ENCODE measurements at places on chromosomes 11 and 22.
A peak's percentile ranks its signal among the peaks of the same experiment; 100 is the strongest.

- no peak for DNase-seq
Observed at GRCh38 chr11:11463405-11463804, 110.4 kb upstream of the CSNK2A3 start.

DNA sequence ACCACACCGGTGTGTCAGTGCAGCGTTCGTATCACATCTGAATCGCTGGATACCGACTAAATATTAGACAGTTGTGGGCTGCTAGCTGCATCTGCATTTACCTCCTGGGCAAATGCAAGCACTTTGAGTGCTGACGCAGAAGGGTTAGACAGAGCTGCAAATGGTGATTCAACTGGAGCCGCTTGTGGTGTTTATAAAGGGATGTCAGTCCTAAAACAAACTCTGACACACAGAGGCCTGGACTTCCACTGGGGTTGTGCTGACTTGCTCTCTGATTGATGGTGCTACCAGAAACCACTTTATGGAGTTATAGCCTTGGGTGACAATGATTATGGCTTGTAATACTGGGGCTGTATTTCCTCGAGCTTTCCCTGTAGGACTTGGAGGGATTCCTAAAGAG, 374.4 kb downstream of the NTM start:
- no peak for DNase-seq

DNA sequence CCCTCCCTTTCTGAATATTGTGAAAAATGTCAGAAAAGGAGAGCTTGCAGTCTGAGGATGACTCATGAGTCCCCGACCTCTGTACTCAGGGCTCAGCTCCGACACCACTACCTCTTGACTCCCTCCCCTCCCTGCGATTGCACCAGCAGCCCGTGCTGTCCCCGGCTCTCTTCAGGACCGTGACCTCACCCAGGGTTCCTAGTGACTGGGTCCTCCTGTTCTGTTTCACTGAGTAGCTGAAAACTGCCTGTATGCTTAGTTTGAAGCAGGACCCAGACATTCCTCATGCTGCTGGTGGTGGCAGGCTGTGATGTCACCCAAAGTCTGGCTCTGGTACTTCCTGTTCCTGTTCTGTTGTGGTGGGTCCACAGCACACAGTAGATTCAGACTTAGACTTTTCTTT, 11.7 kb downstream of the PHRF1 start:
- DNase-seq, result peak; percentile 45

DNA sequence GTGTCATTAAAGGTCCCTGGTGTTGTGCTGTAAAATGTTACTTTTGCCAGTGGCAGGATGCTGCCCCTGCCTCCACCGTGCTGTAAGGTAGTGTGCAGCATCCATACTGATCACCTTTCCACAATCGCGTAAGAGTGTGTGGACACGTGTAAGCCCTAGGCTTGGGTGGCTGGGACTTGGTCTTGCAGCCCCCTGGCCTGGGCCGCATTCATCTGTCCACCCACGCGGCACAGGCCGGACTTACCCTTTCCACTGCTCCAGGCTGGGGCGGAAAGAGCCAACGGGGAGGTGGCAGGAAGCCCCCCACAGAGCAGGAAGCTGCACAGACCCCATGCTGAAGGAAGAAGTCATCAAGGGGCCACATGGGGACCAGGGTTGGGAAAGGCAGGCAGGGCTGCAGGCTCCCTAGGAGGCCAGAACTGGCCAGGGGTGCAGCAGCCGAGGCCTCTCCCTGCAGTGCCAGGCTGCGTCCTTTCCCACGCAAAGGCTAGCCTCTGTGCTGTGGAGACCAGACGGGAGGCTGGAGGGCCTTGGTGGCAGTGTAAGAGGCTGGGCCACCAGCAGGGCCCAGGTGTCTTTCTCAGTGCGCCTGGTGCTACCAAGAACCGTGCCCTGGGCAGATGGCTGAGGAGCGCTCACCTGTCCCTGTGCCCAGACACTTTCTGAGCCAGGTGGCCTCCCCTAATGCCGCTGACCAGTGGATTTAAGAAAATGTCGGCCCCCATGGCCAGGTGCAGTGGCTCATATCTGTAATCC, 11.7 kb upstream of the TMEM191C start:
- DNase-seq, result no peak

DNA sequence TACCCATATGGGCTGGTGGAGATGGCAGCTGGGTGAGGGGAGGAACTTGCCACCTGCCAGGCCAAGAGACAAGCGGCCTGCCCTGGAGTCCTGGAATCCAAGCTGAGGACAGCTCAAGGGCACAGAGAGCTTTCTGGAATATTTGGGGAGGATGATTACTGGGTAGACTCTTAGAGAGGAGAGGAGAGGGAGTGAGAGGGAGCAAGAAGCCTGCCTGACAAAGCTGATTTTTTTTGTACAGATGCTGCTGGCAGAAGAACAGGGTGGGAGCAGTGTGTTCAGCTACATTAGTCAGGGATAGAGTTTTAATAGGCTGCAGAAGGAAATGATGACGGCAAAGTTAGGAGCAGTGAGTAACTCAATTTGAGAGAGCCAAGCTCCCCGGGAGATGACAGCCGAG, 299.3 kb downstream of the NXPE2 start:
- DNase-seq, result no peak

- DNase-seq, result no peak
Observed at GRCh38 chr22:24583221-24584165, 9.4 kb downstream of the LRRC75B start.

DNA sequence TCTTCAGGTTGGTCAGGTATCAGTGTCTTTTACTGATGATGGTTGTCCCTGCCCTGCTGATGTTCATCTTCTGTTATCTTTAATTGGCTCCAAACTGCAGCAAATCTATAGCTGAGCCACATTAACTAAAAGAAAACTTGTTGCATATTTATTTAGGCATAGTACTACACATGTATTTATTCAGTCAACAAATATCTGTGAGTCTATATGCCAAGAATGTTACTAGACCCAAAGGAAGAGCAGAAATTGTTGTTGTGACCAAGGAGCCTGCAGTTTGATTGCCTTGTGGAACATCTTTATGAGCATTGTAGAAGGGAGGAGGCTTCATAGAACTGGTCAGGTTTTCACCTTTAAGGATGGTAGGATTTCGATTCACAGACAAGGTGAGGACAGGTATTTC, 10.1 kb downstream of the BMAL1 start:
- DNase-seq, result no peak

DNA sequence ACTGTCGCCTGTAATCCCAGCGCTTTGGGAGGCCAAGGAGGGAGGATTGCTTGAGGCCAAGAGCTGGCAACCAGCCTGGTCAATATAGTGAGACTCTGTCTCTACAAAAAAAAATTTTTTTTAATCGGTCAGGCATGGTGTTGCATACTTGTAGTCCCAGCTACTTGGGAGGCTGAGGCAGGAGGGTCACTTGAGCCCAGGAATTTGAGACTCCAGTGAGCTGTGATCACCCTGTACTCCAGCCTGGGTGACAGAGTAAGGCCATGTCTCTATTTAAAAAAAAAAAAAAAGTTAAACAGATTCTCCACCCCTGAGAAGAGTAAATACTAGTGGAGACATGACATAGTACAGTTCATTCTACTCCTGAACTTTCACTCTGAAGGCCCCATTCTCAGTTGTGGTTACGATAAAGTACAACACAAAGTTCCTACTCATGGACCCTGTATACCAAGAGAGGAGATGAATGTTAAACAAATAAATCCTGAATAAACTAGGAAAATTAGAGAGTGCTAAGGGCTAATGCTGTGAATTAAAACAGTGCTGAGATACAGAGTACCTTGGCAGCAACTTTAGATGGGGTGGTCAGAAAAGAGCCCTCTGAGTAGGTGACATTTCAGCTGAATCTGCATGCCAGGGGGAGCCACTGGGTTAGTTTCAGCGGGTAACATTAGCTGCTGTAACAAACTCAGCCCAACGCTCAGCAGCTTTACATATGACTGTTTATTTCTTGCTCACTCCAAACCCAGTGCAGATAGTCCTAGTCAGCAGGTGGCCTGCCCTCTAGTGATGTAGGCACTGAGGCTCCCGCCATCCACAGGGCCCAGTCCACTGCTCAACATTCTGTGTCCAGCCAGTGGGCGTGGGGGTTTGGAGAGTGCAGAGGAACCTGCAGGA, 75.1 kb downstream of the DBX1 start:
- no peak for DNase-seq

DNA sequence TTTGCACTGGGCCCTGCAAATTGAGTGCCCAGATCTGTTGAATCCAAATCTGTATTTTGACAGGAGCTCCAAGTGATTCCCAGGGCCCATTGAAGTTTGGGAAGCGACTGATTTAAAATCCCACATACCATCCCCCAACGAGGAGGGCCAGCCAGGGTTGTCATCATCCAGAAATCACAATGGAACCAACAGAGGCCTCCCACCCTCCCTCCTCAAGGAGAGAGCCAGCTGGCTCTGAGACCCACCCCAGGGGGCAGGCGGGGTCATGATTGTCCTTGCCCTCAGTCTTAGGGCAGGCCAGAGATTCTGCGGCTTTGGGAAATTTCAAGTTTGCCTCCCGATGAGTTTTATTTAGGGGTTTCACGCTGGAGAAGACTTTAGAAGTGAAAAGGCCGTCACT, 358.2 kb downstream of the MN1 start:
- no peak for DNase-seq

DNA sequence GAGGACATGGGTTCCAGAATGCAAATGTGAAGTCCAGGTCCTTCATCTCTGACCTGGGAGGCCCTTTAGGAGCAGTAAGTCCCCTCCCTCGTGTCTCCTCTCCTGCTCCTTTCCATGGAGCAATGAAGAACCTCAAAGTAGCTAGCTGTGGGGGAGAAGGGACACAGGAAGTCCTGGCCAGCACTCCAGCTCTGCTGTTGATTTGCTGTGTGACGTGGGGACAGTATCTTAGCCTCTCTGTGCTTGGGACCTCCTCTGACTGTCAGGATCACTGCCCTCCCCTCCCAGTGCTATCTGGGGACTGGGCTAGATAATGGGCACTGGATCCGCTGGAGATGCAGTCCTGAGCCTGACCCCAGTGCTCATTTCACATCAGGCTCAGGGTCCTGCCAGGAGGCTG, 1.1 kb upstream of the APOBEC3H start:
- no peak for DNase-seq

DNA sequence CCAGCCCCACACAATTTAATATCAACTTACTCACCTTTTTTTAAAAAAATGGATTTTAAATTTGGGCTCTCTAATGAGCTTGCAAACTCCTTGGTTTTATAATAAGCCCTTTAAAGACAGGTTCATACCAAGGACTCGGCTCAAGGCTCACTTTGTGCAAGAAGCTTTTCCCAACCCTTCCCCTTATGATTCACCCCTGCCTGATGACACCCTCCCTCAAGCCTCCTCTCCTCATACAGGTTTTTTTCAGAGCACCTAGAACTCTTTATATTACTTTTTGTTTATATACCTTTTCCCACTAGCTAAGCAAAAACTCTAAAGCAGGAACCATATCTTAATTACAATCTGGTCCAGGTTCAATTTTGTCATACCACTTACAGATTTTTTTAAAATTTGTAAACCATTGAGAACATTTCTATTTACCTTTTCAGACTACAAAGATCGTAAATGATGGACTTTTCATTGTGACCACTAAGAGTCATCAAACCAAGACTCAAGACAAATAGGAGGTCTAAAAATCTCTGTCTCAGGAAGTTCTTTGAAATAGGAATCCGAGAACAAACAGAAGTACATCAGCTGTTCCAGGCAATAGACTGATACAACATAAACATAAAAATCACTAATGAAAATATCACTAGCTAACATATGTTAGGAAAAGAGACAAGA, 13.1 kb upstream of the EXPH5 start:
- no peak for DNase-seq

- peak; percentile 54 for DNase-seq
Observed at GRCh38 chr11:120952461-120953434, 71.2 kb upstream of the TBCEL start.

- no peak for DNase-seq
Observed at GRCh38 chr11:92964471-92964870, 5.0 kb upstream of the MTNR1B start.

GRCh38 chr11:11265994-11266606, 87.0 kb downstream of the CSNK2A3 start:
- peak; percentile 40 for DNase-seq

GRCh38 chr11:12834630-12835029, 160.4 kb downstream of the TEAD1 start:
- no peak for DNase-seq

DNA sequence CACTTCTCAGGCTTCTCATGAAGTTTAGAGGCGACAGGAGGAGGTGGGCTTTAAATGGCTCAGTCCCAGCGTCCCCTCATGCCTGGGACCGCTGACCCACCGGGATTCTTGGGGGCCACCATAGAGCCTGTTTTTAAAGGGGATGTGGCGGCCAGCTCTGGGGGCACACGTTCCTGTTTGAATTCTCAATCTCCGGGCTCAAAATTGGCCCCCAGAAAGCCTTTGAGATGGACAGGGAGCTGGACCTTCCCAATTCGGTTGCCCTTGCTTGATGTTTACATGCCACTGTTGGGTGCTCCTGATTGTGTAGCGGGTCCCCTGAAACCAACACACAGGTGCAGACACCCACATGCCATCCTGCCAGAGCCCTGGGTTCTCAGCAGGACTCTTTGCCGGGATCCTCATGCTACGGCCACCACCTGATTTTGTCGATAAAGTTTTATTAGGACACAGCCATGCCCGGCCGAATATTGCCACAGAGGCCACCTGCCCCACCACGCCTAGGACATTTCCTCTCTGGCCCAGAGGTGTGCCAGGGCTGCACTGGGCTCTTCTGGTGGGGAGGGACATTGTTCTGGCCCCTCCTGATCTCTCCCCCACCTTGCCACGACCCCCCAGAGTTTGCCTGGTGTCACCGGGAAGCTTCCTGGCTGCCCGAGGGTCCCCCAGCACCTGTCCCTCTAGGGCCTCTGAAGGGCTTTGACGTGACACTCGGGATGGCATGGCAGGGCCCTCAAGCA, 71.6 kb downstream of the KCNQ1 start:
- DNase-seq, result no peak

DNA sequence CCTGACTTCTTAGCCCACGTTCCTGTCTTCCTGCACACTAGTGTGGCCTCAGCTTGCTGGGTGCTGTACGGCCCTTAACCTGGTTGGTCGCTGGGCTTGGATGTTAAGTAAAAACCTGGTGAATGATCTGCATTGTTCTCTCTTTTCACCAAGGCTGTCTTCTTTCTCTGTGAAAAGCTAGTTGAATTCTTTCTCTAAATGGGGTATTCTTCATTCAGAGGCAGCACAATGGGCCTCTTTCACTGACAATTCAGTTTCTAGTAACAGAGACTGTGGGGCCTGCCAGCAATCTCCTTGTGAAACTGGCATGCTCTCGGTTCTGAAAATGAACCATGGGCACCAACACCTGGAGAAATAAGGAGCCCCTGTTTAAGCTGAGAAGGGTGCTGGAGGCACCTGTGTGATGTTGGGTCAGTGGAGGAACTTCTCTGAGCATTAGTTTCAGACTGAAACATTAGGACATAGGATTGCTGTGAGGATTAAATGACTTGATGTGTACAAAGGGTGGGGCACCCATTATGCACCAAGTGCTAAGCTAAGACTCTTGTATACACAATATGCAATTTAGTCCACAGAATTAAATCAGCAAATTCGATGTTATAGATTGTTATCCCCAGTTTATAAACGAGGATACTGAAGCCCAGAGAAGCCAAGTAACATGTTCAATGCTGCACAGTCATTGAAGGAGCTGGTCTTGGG, 33.1 kb upstream of the ELF5 start:
- no peak for DNase-seq

DNA sequence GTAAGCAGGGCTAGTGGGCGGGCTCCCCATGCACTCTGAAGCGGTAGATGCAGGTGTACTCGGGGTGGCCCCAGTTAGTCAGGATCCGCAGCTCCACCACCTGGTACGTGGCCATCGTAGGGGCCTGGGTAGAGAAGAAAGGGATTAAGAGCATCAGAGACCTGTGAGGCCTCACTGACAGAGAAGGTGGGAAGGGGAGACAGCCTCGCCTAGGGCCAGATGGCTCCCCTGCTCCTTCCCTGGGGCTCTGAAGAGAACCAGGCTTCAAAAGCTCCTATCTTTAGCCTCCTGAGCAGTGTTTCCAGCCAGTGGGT, 19.6 kb downstream of the SUN2 start:
- DNase-seq, result no peak

- no peak for DNase-seq
Observed at GRCh38 chr11:104064034-104064630, 27.7 kb downstream of the DDI1 start.

Measured in activated T-cell treated with anti-CD3 and anti-CD28 coated beads for 1 hour (primary cell).